Epithelial cell of proximal tubule (primary cell): ENCODE measurements at places on chromosomes 1 and 21.

DNA sequence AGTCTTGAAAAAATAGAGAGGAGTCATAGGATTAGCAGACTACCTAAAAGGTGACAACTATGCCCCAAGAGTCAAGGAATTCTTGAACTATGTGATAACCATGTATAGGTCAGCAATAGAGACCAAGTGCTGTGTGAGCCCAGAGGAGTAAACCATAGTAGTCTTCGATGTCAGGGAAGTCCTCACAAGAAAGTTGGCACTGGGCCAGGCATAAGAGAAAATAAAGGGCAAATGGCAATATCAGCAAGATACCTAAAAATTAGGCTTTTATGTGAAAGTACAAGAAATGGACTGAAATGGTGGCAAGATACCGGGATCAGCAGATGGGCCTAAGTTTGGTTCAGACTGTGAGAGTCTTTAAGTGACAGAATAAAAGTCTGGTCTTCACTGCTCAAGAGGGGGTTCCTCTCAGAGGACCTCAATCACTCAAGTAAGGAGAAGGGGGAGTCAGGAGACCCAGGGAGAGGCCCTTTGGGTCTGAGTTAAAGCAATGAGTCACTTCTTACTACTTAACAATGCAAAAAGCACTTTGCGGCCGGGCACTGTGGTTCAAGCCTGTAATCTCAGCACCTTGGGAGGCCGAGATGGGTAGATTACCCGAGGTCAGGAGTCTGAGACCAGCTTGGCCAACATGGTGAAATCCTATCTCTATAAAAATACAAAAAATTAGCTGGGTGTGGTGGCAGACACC lies 95.0 kb downstream of the TEX35 start:
- no peak for DNase-seq

DNA sequence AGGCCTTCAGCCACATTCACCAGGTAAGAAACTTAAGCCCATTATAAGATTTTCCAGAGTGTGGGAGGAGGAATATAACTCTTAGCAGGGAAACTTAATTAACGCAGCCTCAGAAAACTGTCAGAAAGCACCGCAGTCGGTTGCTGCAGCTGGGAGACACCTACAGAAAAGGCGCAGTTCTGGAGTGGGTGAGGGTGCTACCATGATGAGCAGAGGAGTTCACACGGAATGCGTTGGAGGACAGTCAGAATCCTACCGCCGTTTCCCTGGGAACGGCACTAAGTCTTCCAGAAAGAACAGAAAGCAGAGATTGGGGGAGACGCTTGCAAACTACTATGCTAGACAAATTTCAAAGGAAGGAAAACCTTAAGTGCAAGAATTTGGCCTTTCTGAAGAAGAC lies 6.4 kb downstream of the ACTN2 start:
- DNase-seq: no peak

DNA sequence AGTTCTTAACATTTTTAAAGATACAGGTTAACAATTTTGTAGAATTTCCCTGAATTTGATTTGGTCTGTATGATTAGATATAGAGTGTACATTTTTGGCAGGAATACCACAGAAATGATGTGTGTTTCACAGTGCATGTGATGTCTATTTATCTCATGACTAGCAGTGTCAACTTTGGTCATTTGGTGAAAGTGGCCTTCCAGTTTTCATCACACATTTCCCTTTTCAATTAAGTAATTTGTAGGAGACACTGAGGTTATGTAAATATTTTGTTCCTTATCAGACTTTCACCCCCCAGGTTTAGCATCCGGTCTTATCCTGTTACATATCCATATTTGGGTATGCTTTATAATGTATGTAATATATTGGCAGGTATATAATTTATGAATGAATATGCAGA lies 41.8 kb downstream of the MAP3K7CL start:
- DNase-seq: no peak

DNA sequence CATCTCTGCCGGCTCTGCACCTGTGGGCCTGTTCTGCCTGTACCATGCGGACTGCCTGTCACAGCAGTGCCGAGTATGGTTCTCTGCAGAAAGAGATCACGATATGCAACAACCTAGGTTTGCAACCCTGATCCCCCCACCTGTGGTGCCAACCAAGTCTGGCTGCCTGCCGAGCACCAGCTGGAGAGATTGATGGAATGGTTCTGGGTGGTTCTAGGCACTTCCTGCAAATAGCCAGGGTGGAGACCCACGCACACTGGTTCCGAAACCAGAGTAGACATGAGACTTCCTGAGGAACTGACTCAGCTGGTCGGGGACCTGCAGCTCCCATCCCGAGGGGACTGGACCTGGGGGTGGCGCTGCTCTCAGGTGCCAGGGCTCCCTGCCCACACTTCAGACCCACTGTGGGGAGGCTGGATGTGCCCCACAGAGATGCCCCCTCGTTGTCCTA lies 5.4 kb downstream of the TPRG1L start:
- no peak for DNase-seq

DNA sequence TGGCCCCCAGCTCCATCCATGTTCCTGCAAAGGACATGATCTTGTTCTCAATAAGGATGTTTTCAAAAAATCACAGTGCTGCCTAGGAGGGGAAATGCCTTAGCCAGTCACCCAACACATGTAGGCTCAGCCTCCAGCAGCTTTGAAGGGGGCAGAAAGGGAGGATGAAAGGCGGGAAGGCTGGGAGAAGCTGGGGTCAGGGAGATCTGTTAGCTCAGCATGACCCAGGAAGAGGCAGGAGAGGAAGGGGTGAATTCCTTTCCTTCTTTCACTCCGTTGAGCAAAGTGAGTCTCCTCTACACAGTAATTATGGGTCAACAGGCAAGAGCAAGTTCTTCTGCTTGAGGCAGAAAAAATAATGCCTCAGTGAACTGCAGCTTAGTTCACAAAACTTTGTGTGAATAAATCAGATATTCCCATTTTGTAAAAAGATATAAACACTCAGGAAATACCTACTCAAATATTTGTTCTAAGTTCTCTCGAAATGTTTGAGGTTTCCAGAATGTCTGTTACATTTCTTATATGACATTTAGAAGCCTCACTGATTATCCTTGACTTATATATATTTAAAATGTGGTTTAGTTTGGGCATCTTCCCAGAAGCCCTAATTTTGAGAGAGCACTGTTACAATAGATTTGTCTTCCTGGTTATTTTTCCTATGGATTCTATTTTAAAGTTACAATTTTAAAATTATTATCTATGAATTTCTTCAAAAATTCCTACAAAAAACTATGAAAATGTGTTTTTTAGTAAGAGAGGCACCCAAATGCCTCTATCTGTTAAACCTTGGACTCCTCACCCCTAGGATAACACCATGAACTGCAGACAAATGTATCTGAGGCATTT lies 116.8 kb downstream of the KCNJ6 start:
- DNase-seq: no peak

DNA sequence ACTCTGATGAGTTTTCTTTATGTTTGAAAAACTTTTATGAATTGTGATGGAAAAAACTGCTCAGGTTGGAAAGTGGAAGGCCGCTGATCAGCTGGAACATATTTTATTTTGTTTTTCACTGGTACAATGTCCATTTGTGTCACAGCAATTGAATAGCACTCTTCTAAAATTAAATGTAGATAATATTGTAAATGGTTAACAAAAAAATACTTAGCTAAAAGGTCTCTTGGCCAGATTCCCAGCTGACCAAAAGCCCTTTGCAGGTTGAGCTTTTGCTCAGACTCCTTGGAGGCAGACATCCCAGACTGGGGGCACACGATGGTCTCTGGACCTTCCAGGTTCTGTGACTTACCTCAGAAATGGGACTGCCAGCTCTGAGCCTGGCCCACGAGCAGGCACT lies 26.3 kb downstream of the SAMD13 start:
- no peak for DNase-seq

- DNase-seq: no peak
Measured at GRCh38 chr1:150210706-150211105, 25.2 kb downstream of the ANP32E start.

- DNase-seq: no peak
Measured at GRCh38 chr1:46275030-46275337, 27.4 kb downstream of the RAD54L start.

- no peak for DNase-seq
Measured at GRCh38 chr1:197666769-197667285, 108.5 kb downstream of the DENND1B start.

DNA sequence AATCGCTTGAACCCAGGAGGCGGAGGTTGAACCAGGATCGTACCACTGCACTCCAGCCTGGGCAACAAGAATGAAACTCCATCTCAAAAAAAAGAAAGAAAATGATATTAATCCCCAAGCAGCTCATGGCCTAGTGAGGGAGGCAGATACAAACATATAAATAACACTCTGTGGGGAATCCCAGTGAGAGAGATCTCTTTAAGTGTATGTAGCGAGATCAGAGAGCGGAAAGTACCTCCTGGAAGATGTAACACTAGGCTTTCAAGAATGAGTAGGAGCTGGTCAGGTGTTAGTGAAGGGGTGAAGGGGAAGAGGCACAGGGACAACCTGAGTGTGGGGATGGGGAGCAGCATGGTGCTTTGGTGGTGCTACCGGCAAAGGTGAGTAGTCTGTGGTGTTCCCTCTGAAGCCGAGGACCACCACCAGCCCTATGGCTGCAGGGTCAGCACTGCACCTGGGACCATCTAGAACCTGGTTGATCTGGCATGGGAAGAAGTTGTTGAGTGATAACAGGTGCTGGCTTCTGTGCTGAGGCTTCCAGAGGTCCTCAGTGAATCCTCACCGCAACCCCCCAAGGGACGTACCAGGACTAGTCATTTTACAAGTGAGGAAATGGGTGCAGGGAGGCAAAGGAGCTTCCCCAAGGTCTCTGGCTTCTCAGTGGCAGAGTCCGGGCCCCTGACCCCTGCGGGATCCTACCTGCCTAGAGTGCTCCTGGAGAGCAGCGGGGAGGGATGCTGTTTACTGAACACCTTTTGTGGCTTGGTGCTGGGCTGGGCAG lies 367.6 kb upstream of the VAMP3 start:
- no peak for DNase-seq

- no peak for DNase-seq
Measured at GRCh38 chr1:64171797-64172281, 31.6 kb upstream of the UBE2U start.

DNA sequence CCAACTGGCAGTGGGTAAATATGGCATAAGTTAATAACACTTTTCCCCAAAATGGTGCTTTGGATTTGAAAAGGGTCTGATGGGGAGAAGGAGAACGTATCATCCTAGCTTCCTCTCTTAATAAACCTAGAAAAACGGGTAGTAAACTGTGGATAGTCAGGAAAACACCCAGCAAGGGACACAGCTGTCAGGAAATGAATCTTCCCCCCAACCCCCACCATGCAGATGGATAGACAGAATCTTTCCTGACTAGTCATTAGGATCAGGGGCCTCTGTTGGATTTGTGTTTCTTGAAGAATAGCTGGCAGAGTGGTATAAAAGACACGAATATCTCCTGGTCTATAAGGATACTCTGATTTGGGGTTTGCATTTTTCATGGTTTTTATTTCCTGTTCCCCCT lies 22.5 kb upstream of the LAX1 start:
- DNase-seq: no peak

DNA sequence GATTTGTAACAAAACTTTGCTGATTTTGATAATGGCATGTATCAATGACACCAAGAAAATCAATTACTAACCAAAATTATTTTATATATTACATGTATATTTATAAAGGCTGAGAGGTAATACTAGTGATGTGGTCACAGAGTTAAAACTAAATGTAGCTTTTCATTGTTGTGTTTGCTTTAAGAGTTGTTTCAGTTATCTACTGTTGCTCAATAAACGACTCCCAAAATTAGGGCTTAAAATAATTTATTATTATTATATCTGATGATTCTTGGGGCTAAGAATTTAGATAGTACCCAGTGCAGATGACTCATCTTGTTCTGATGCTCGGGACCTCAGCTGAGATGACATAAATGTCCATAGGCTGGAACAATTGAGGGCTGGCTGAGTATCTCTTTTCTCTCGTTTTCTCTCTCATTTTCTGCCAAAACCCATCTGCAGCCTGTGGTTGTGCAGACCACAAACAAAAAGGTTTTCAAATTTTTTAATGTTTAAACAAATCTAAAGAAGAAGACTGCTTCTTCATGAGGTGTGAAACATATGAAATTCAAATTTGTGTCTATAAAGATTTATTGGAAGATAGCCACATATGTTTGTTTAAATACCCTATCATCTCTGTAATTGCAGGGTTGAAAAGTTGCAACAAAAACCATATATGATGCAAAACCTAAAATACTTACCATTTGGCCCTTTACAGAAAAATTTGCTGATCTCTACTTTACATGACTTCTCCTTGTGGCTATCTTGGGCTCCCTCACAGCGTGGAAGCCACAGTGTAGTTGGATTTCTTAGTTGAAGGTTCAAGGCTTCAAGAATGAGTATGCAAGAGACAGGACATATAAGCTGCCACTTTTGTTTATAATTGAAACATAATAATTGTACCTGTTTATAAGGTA lies 14.8 kb upstream of the PTPRC start:
- DNase-seq: no peak

DNA sequence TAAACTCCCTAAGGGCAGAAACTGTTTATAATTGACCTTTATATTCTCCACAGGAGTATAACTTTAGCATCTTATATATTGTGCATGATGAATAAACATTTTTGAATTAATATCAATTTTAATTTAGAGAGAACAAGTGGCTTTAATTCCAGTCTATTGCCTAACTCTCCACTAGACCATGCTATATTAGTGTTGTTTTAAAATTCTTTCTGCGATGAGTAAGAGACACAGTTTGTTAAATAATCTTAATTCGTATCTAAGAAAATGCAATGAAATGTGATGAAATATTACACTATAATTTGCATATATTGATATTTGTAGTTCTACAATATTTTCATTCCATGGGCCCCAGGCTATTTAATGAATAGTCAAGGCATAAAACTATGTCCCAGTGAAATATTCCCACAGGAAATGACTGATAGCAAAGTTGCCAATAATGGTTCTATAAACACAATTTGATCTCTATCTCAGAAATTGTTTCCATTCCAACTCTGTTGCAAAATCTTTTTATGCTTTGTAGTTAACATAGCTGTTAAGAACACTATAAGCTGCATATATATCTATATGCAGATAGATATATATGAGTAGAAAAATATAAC lies 2.9 kb upstream of the SYDE2 start:
- DNase-seq: no peak

GRCh38 chr1:110150330-110151174 lies at the start of gene SLC6A17:
SLC6A17 (plus strand) TSS chr1:110150494; CDS start chr1:110166930, 16,436 bp downstream.
- DNase-seq: no peak

- DNase-seq: no peak
Measured at GRCh38 chr1:218348628-218349071, 3.5 kb downstream of the TGFB2 start.

GRCh38 chr1:224852901-224853568 lies 76.4 kb upstream of the DNAH14 start:
- peak; percentile 20 for DNase-seq

DNA sequence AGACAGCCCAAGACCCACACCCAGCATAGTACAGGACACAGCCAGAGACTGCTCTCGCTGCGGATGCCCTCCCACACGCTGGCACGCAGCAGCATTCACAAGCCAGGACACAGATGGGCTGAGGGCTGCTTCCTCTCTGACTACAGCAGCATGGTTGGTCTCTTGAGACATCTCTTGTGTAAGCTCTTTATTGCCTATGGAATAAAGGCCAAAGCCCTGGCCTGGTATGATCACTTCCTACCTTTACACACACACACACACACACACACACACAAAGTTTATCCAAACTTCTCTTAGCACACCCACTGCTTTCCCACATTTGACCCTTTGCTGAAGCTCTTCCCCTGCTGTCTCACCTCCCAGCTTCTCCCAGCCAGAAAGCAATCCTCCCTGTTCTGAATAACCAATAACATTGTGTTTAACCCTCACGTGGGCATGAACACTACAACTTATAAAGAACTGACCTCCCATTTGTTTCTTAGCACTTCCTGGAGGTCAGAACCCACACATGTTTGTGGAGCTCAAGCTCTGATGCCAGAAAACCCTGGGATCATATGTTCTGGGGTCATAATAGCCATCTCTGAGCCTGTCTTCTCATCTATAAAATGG lies 1.2 kb upstream of the LUZP1 start:
- DNase-seq: no peak

- no peak for DNase-seq
Measured at GRCh38 chr1:61160526-61160925, 78.2 kb downstream of the NFIA start.
